ENCODE measurements at places on chromosomes 11 and 22.

GRCh38 chr11:12705874-12706273 lies 31.7 kb downstream of the TEAD1 start:
- DNase-seq = no peak

DNA sequence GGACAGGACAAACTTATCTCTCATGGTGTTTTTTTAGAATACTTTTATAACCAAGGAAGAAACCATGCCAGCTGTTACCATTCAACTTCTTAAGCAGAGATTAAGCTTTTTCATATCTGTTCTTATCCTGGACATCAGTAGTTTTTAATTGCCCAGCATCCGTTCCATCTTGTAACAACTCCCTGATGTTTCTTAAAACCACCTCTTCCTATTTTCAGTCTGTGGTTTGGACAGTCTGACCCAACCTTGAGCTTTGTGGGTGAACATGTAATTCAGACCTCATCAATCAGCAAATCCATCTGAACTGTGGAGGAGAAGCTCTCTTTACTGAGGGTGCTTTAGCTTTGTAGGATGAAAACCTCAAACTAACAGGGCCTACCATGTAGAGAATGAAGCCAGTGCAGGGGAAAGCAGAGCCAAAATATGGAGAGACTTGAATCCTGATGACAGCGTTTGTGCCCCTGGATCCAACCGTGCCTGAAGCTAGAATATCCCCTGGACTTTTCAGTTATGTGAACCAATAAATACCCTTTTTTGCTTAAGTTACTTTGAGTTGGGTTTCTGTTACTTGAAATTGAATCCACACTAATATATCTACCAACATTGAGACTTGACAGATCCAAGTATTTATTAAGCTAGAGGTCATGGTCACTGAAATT lies 9.4 kb downstream of the TUG1 start:
- no peak for DNase-seq

- no peak for DNase-seq
Measured at GRCh38 chr11:17413414-17414316, 25.2 kb upstream of the KCNJ11 start.

DNA sequence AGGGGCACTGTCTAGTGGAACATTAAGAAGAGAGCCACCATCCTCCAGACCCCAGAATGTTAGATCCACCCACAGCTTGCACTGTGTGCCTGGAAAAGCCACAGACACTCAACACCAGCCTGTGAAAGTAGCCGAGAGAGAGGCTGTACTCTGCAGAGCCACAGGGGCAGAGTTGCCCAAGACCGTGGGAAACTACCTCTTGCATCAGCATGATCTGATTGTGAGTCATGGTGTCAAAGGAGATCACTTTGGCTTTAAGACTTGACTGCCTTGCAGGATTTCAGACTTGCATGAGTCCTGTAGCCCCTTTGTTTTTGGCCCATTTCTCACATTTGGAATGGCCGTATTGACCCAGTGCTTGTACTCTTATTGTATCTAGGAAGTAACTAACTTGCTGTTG lies 115.9 kb upstream of the CCDC179 start:
- no peak for DNase-seq

- DNase-seq = no peak
Measured at GRCh38 chr11:80862011-80862410, 1421.2 kb upstream of the TENM4 start.

DNA sequence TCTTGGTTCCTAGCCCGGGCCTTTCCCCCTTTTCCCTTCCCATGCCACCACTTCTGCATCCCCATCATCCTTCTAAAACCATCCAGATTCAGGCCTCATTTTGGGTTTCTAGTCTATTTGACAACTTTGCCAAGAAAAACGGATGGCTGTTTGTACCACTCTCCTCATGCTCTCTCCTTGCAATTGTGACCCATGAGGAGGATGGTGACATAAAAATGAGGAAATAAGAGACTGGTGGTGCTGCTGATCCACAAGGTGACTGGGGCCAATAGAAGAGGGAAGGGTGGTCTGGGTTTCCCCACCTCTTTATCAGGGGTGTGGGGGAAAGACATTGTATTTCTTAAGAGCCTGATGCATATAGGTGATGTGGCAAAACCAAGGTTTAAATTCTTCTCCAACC lies 1.0 kb downstream of the MS4A4A start:
- DNase-seq = no peak

DNA sequence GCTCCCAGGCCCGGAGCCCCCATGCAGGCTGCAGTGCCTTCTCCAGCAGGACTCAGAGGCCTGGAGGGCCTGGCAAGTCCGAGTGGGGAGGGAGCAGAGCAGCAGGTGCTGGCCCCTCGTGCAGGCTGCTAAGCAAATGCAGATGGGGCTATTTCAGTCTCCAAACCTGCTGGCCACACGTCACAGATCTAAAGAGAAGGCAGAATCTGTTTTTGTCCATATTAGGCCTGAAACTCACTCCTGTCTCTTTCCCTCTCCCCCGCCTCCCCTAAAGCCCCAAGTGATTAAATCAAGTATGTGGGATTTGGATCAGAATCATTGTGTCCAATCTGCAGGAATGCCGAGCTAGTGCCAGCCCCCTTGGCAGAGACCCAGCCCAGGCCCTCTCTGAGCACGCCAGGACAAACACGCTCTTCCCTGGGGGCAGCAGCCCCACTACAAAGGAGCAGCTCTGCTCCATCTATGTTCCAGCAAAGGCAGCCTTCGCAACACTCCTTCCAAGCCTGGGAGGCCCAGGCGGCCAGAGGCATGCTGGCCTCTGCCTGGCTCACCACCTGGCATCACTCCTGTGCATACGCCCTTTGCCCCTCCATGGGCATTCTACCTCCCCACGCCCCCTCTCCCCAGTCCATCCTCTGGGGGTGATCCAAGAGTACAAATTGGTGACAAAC lies 26.5 kb downstream of the RPL27A start:
- no peak for DNase-seq

DNA sequence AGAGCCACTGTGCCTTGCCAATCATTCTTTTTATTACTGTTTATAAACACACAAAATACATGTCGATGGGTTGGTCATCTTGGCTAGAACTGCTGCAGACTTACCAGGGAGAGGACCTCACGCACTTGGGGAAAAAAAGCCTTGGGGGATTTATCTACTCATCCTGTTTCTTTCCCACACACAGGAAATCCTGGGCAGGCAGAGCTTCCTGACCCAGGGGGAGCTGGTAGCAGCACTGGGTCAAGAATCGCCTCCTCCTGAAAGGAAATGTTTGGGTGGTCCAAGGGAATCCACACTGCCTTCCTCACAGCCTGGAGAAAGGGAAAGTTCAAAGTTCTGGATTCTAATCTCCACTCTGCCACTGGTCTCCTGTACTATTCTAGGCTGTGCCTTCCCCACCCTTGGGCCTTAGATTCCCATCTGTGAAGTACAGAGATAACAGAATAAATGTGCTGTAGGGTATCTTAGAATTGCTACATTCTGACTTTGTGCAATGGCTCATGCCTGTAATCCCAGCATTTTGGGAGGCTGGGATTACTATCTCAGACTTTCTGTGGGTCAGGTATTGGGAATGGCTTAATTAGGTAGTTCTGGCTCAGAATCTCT lies 31.2 kb upstream of the SMTN start:
- no peak for DNase-seq

DNA sequence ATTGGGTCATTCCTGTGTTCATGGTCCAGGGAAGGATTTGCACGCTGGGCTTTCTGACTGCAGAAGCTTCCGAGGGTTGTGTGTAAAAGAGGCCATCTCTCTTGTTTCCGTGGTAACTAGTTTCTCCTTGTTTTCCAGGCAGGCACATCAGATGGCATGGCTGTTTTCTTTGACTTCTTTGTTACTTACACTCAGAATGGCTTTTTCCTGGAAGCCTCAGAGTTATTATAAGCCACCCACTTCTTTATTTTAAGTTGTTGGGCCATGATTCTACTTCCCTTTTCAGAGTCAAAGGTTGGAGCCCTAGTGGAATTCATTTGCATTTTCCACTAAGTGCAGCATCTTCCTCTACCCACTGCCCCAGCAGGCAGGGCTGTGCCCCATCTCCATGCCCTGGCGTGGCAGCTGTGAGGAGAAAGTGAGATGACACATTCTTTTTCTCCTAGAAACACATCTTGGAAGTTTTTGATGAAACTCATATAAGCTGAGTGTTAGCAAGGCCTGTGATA lies 94.9 kb downstream of the PRR5L start:
- DNase-seq = no peak

GRCh38 chr11:1399386-1400316 lies 9.9 kb downstream of the BRSK2 start:
- DNase-seq = no peak

DNA sequence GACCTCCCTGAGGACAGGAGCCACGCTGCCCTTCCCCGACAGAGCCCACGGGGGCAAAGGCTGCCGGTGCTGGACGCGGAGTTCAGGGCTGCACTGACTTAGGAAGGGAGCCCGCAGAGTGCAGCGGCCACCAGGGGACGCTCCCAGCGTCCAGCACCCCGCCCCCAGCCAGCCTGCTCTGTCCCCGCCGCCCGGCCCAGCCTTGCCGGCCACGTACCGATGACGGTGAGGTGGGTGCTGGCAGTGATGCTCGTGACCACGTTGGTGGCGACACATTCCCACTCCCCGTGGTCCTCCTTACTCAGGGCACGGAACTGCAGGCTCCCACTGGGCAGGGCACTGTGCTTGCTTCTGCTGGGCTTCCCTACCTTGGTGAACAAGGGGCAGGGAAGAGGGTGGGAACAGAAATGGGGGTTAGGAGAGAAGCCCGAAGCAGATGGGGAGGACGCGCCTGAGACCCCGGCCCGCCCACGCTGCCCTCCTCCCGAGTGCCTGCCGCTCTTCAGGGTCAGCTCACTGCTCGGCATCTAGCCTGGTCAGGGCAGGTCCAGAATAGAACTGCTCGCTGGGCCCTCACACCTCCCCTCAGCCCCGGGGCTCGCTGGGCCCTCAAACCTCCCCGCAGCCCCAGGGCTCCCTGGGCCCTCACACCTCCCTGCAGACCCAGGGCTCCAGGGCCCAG lies 25.9 kb downstream of the IGSF9B start:
- no peak for DNase-seq

- no peak for DNase-seq
Measured at GRCh38 chr11:104169091-104169490, 5.1 kb upstream of the PDGFD start.

- no peak for DNase-seq
Measured at GRCh38 chr11:26227301-26227746, 104.6 kb upstream of the ANO3 start.

GRCh38 chr11:47915374-47915773 lies 65.0 kb upstream of the PTPRJ start:
- DNase-seq = no peak

DNA sequence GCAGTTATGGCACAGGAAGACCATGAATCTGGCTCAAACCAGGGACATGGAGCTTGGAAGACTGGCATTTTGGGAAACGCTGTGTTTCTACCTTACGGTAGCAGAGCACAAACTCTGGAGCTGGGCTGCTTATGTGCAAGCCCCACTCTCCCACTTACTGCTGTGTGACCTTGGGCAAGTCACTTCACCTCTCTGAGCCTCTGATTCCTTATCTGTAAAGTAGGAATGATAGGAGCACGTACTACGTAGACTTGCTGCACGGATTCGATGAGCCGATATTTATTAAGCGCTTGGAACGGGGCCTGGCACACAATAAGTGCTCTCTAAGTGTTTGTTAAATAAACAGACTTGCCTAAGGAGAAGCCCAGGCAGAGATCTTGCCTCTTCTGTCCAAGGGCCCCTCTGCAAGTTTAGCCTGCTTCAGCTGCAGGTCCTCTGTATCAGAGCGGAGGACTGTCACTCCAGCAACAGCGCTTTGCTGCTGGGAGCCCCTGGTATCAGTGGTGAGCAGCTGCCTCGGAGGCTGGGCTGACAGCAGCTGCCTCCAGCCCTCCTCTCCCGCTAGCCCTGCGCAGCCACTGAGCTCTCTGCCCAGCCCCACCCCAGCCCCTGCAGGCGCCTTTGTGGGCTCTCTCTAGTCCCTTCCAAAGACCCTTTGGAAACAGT lies 96.9 kb upstream of the ANO1 start:
- no peak for DNase-seq

DNA sequence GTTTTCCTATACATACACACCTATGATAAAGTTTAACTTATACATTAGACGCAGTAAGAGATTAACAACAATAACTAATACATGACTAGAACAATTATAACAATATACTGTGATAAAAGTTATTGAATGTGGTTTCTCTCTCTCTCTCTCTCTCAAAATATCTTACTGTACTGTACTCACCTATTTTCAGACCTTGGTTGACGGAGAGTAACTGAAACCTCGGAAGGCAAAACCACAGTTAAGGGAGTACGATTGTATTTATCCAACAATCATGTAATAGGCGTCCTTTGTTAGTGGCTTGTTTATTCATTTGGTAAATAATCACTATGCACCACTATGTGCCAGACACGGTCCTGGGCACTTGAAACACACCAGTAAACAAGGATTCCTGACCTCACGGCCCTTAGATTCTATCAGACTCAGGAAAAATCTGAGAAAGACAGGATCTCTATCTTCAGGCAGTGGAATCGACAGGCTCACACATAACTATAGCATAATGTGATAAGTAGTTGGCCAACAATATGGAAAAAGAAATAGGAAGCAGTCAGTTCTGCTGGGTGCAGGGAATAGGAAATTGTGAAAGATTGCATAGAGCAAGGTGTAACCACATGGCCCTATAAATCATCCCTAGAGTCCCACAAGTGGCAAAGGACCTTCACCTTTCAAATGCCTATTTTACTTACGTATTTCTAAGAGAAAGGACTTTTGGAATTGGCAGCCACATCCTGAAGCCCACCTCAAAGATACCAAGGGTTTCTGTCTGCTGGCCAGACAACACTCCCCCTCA lies 12.0 kb downstream of the ETS1 start:
- DNase-seq = no peak

- DNase-seq = no peak
Measured at GRCh38 chr11:121801394-121801748, 314.6 kb downstream of the BLID start.

GRCh38 chr22:25351631-25352293 lies 132.3 kb downstream of the CRYBB2 start:
- DNase-seq = no peak

DNA sequence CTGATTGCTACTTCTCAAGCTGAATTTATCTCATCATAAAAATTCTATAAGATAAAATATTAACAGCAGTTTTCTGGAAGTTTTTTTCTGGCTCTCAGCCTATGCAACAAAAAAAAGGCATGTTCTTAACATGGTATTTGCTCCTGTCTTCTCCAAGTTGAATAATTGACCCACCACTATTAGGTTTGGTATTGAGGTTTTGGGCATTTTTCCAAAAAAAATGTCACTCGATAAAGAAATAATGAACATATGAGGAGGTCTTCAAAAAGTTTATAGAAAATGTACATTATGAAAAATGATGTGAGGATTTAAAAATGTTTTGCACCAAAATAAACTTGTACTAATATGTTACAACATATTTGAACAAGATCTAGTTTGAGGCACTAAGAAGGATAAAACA lies 808.6 kb upstream of the RAG2 start:
- no peak for DNase-seq

- DNase-seq = no peak
Measured at GRCh38 chr22:20102203-20102780, 13.6 kb upstream of the RANBP1 start.

GRCh38 chr11:125955856-125956255 lies 10.0 kb downstream of the VSIG10L2 start:
- DNase-seq = no peak

DNA sequence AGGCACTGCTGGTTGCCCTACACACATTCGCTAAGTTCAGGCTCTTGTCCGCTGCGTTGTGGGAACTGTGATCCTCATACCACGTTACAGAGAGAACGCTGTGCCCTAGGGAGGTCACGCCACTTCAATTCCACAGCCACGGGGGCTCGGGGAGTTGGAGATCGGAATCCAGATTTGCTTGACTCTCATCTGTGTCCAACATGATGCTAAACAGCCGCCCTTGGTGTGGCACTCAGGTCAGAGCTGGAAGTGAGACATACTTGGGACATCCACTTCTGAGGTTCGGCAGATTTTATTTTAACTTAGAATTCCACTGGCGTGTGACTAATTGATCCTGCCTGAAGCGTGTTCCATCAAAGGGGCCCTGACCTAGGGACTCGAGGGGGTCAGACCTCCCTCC lies 41.7 kb downstream of the RIBC2 start:
- no peak for DNase-seq
